Stimulated activated CD8-positive, alpha-beta memory T cell treated with anti-CD3 and anti-CD28 coated beads, Interleukin-4, amount 100 ng/mL, for 1 hour (primary cell): ENCODE measurements at places on chromosomes 12 and 14.

DNA sequence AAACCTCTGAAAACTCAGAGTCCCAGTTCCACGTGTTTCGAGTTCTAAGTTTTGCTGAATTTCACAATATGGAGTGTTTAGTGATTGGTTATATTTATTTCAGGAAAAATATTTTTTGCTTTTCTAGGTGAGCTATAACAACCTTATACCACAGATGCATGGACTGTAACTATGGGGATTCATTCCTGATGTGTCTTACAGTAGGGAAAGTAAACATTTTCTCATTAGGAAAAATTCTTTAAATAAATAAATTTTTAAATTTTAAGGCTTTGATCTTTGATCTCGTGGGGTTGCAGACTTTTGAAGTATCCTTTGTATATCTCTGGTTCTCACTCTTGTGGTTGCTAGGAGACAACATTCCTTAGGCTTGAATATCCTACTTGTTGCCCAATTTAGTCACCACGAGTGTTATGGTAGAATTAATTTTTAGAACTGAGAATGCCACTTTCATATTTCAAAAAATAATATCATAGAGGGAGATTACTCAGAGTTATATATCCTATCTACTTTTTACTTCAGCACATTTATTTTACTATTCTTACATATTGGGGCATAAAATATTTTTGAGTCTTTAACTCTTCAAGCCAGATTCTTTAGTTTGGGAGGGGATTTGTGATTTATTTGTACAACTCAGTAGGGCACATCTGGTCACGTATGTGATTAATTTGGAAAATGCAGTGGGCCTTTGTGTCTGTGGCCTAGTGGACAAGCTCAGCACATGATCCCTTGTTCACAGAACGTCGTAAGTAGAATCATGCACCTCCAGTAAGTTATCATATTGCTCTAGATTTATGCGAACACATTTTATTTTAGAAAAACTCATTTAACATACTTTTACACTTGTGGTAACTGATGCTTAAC is 224.0 kb downstream of the TTC6 start:
- no peak for DNase-seq

DNA sequence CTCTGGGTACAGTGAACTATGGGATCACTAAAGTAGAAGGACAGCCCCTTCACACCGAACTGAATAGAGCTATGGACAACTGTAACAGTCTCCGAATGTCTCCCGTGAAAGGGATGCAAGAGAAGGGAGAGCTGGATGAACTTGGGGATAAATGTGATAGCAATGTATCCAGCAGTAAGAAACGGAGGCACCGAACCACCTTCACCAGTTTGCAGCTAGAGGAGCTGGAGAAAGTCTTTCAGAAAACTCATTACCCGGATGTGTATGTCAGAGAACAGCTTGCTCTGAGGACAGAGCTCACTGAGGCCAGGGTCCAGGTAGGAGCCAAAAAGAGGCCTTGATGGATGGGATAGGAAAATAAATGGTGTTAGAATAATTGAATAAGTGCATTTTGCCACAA is 3.5 kb downstream of the ALX1 start:
- DNase-seq: no peak

DNA sequence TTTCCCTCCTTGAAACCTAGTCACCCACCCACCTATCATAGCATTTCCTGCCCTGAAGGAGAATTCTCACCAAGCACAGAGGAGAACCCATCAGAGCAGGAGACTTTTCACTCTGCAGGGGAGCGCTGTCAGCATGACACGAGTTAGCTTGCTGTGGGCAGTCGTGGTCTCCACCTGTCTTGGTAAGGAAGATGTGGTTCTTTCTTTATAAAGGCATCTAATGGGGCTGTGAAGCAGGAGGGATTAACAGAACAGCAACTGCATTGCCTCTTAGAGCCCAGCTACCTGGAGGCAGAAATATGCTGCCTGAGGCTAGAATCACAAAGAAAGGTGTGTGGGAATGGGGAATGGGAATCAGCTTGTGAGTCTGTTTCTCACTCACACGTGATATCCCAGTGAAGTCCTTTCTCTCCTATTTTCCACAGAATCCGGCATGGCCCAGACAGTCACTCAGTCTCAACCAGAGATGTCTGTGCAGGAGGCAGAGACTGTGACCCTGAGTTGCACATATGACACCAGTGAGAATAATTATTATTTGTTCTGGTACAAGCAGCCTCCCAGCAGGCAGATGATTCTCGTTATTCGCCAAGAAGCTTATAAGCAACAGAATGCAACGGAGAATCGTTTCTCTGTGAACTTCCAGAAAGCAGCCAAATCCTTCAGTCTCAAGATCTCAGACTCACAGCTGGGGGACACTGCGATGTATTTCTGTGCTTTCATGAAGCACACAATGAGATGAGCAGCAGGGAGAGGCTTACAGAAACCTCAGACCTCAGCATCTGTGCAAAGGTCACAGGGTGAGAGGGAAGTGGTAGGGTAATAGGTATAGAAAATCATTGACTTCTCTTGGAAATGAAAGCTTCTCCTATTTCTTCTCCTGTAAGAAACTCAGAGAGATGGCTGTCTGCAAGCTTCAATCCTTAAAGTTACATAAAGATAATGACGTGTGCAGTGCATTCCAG is 316.9 kb downstream of the DAD1 start:
- DNase-seq: no peak

- DNase-seq: peak; percentile 58
These were observed at the start of the genes CPSF2 and NDUFB1 for GRCh38 chr14:92121670-92122350. Gene CPSF2 (plus strand): TSS chr14:92121969. CDS start chr14:92130985, 9,016 bp downstream. Gene NDUFB1 (minus strand): TSS chr14:92121706. CDS start chr14:92117637, 4,069 bp downstream.

- DNase-seq: no peak
These were observed 151.7 kb upstream of the FUT8 start for GRCh38 chr14:65260786-65261185.

GRCh38 chr14:99721792-99722516 is 37.9 kb downstream of the CYP46A1 start:
- DNase-seq: no peak

- DNase-seq: no peak
These were observed 76.1 kb downstream of the RASSF8 start for GRCh38 chr12:26034371-26035142.

- DNase-seq: no peak
These were observed 742.2 kb downstream of the VRK1 start for GRCh38 chr14:97539411-97539795.

- DNase-seq: no peak
These were observed 3.6 kb upstream of the ARID2 start for GRCh38 chr12:45725631-45726602.

GRCh38 chr12:110565894-110566871 is 16.9 kb downstream of the PPTC7 start:
- DNase-seq: no peak

DNA sequence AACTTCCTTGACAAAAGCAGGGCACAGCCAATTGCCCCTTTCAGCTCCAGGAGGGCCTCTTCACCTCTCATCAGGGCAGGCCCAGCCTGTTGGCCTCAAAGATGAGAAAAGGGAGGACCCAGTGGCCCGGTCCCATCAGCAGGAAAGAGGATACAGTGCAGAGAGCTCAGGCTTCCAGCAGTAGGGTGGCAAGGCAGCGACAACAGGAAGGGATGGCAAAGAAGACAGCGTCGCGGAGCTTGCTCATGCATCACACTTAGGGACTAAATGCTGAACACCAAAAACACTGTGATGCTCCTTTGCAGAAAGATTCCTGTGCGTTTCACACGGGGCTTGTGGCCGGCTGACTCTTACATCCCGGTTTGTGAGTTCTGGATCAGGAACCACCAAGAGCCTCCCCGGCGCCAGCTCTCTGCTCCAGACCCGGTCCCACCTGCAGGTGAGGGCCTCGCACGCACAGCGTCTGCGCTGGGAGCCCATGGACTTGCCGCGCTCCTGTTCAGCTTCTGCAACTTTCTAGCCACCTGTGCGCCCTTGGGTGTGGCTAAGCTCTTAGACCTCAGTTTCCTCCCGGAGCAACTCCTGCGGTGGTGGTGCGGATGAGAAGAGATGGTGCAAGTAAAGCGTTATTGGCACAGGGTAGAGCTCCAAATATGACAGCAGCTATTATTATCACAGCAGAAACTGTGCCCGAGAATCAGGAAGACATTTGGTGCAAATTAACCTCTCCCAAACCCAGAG is 15.3 kb upstream of the BCL7A start:
- DNase-seq: no peak

GRCh38 chr14:99716091-99716849 is 32.2 kb downstream of the CYP46A1 start:
- DNase-seq: no peak

DNA sequence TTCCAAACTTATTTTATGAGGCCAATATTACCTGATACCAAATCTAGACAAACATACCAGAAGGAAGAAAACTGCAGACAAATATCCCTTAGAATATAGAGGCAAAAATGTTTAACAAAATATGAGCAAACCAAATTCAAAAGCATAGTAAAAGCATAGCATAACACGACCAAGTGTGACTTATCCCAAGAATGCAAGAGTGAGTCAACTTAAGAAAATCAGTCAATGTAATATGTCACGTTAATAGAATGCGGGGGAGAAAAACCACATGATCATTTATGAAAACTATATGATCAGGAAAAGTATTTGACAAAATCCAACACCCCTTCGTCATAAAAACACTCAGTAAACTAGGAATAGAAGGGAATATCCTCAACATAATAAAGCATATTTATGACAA is 217.3 kb downstream of the ADGRD1 start:
- DNase-seq: no peak

DNA sequence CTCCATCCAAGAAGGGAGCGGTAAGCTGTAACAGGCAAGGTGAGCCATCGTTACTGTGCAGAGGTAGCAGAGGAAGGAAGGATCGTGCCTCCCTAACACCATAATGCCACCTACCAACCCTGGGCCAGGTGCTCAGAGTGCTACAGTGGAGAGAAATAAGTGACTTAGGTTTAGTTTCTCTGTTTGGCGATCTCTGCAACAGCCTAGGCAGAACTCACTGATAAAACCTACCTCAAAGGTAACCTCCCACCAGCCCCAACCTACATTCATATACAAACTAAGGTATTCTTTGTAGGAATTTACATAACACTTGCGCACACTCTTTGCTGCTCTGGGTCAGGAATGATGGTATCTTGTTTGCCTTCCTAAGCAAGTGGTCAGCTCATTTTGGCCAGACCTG is 93.4 kb upstream of the TMEM132D start:
- DNase-seq: no peak

DNA sequence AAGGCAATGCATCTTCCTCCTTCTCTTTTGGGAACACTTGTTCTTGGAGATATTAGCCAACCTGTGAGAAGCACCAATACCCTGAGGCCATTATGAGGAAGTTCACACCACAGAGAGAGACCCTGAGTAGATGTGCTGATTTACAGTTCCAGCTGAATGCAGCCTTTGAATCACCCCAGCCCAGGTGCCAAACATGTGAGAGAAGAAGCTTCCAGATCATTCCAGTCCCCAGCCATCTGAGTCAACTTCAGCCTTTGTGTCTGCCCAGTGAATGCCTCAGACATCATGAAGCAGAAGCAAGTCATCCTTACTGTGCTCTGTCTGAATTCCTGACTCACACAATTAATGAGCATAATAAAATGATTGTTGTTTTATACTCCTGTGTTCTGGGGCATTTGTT is 25.1 kb downstream of the C12orf42 start:
- no peak for DNase-seq

GRCh38 chr12:77728018-77728417 is 102.7 kb upstream of the NAV3 start:
- no peak for DNase-seq

- no peak for DNase-seq
These were observed 40.5 kb downstream of the RESF1 start for GRCh38 chr12:31999692-32000091.

DNA sequence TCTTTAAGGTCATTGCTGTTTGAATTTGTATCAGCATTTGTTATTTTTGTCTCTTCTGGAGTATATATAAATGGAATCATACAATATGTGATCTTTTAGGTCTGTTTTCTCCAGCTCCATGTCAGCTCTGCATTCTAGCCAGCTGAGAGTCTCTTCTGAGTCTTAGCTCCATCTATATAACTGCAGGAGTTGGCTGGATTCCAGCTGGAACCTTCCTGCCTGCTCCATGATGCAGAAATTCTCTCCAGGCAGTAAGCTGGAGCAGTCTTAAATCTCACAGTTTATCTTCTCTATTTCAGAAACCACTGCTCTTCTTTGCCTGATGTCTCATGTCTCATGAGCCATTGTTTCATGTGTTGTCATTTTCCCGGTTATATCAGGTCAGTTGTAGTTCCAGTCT is 827.6 kb downstream of the NRXN3 start:
- DNase-seq: no peak

DNA sequence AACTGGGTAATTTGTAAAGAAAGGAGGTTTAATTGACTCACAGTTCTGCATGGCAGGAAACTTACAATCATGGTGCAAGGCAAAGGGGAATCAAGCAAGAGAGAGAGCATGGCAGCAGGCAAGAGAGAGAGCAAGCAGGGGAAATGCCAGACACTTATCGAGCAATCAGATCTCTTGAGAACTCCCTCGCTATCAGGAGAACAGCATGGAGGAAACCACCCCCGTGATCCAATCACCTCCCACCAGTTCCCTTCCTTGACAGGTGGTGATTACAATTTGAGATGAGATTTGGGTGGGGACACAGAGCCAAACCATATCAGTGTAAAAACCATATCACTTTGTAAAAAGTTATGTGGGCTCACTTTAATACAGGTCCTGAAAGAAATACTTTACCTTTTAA is 56.4 kb upstream of the NEDD1 start:
- DNase-seq: no peak
